ENCODE measurements at places on chromosomes 1 and 21.

DNA sequence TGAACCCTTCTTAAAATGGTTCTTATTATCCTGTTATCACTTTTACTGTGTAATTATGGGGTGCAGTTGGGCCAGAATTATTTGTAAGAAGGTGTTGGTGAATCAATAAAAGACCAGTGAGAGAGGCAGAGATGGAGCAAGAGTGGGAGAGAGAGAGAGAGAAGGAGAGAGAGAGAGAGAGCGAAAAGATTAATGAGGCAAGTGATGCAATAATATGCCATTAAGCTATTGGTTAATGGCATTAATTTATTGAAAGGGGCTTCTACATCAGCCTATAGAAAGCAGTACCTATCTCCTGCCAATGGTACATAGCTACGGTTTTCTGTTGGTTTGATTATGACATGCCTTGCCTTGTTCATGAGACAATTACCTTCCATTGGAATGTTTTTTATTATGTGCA lies 388.7 kb downstream of the RPS6KC1 start:
- DNase-seq = no peak

GRCh38 chr1:234218078-234218477 lies 155.2 kb upstream of the COA6 start:
- no peak for DNase-seq

GRCh38 chr1:10617931-10618885 lies 143.5 kb downstream of the PEX14 start:
- no peak for DNase-seq

DNA sequence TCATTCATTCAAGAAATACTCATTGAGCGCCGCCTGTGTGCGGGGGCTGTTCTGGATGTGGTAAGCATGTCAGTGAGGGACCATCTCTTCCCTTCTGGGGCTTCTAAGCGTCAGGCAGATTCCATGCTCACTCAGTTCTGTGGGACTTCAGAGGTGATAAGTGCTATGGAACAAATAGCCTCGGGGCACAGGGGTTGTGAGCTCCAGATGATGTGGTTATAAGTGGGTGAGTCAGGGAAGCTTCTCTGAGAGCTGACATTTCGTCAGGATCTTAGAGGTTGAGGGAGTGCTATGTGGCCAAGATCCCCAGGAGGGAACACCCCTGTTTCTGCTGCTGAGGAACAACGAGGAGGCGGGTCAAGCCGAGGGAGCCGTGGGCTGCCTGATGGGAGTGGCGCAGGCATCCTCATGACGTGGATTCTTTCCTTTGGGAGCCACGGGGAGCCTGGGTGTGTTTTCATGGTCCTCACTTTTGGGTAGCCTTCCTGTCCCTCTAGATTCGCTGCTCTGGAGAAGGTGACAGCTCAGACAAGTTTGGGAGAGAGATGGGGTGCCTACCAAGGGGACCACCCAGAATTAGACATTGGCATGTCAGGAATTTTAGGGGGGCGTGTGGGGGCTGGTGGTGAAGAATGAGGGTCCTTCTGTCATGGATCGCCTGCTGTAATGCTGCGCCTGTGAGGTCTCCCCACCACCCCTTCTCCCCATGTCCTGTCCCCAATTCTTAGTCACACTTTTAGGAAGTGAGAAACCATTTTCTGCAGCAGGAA lies 38.5 kb downstream of the HUNK start:
- DNase-seq = no peak

DNA sequence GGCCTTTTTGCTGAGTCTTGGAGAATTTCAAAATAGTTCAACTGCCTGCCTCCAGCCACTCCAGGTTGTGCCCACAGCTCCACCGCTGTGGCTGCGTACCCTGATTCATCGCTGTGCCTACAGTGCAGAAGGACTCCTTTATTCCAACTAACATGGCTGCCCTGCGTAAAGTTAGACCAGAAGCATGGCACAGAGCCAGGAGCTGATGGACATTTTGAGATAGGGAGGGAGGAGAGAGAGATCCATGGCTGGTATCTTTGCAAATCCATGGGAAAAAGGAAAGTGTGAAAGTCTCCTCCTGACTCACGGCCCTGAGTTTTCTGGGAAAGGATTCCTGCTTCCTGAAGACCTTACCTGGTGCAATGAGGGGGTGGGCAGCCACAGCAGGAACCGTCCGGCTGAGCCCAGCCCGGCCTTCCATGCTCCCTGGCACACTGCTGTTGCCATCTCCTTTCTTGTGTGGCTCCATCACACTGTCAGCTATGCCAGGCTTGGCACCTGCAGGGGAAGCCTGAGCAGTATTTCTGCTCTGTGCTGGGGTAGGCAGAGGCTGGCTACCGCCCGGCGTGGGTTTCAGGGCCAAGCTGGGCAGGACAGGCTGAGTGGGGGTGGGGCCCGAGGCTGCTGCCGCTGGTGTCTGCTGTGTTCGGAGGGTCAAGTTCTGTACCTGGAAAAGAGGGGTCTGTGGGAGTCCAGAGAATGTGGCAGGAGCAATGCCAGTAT lies 46.0 kb upstream of the A3GALT2 start:
- DNase-seq = no peak

GRCh38 chr1:8646189-8646588 lies 171.3 kb downstream of the RERE start:
- DNase-seq = no peak

GRCh38 chr1:54837002-54837853 lies 36.1 kb upstream of the TTC22 start:
- DNase-seq = no peak

DNA sequence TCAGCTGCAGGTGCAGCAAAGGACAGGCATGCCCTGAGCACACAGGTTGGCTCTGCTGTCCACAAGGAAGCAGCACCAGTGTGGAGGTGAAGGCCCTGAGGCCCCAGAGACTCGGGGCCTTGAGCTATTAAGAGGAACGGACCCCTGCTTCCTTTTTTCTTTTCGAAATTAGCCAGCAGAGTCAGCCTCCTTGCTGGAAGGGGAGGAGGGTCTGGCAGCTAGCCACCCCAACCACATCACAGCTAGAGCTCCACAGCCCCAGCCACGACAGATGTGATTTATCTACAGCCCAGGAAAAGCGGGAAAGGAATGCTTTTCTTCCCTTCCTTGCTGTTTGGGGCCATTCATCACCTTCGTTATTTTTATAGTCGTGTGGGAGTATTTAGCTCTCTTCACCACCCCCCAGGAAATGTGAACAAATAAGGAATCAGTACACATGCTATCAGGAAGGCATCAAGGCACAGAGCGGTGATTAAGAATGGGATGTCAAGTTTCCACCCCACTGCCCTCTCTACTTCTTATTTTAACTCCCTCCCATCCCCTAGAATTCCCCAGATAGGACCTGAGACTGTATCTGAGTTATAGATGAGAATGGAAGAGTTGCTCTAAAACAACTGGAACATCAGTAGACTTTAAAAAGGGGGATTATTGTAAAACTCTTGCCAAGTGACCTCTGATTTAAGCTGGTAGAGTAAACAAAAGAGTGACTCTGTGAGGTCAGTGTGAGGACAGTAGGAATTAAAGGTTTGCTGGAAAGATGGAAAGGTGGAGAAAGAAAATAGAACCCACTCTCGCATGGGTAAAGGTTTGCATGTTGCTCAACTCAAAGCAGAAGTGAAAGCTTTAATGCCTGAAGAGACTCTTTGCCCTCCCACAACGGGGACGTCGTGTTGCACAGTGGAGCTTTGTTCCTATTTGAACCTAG lies 224.7 kb upstream of the GJB5 start:
- DNase-seq = no peak

DNA sequence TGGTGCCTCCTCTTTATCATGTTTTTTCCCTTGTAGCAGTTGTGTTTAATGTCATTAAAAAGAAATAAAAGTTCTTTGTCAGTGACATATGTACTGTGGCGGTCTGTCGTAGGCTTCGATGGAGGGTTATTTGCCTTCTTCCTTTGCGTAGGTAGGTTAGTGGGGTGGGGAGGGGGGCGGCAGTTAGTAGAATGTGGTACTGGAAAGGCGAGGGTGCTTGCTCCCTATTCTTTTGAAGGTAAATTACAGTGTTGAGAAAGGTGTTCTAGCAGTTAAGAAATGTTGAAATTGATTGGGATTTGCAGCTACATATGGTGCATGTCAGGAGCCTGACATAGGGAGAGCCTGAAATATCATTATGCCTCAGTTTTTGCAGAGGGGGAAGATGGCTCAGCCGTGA lies 11.9 kb downstream of the FNDC5 start:
- no peak for DNase-seq

GRCh38 chr1:154866257-154867063 lies 3.6 kb downstream of the KCNN3 start:
- no peak for DNase-seq

DNA sequence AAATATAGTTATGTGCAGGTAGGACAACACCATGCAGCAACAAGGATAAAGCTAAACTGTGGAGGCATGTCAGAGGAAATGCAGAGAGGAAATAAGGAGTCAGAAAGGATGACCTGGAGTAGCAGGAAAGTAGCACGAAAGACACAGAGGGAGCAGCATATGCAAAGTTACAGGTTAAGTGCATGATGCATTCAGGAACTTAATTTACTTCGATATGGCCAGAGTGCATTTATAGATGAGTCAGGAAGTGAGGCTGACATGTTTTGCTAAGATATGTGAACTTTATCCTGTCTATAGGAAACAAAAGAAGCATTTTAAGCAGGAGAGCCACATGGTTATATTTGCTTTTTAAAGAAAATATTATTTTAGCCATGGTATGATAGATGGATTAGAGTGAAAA lies 15.4 kb upstream of the MUTYH start:
- no peak for DNase-seq
